ENCODE measurements at places on chromosomes 5 and 9.

DNA sequence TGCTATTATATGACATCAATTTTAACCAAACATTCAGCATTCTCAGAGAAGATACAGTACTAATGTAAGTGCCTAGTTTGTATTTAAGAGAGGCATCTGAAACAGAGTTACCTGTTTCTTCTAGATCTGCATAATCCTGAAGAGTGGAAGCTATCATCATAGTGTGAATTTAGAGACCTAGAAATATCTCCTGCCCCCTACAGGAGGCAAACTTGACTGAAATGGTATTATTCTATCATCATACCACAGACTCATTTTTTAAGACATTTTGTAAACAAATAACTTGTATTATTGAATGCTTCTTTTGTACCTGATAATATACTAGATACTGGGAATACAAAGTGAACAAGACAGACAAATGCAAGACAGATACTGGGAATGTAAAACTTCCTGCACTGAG lies 216.8 kb upstream of the RPS23 start:
- DNase-seq, result peak; percentile 9

GRCh38 chr5:107673368-107674136 lies 2.8 kb upstream of the EFNA5 start:
- DNase-seq, result peak; percentile 88

DNA sequence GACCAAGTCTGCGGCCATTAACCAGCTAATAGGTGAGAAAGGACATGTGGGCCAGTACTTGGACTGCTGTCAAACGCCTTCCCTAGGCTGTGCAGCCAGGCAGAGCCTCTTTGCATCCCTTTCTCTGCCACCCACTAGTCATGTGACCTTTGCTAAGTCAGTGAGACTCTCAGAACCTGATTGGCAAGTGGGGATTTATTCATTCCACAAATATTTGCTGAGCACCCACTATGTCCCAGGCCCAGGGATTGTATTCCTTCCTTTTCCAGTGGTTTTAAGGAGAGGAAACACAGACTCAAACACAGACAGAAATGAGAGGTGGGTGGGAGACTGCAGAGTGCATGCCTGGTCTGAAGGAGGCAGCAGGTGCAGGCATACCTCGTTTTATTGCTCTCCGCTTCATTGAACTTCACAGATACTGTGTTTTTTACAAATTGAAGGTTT lies 71.6 kb upstream of the GALNT10 start:
- peak; percentile 16 for DNase-seq

DNA sequence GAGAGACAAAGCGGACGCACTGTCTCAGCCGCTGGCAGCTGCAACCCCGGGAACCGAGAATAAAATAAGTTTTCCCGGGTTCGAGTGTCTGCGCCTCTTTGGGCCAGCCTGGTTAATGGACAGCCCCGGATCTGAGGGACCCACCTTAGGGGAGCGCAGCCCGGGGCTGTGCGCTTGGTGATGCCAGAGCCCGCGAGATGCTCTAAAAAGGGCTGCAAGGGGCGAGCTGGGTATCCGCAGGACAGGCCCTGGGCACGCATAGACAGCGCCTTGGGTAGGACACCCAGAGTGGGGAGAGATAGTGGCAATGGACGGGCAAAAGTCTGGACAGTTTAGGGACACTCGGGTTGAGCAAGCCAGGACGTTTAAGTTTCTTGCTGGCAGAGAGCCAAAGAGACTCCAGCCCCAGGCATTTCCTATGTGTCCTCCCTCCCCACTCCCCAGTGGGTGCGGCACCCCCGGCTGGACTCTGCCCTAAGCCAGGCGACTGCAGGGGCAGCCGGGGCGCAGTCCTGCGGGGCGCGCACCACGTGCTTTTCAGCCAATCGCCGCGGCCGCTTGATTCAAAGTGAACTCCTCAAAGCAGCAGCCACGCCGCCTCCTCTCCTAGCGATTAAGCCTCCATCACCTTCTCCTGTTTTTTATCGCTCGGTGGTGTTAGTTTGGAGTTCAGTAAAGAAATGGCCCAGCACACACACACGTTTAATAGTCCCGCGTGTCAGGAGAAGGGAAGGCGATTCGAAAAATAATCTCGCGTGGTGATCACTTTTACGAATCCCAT lies 616 bp upstream of the ENC1 start:
- DNase-seq, result peak; percentile 77
